Esophagus squamous epithelium (tissue), 5 donors: ENCODE measurements at places on chromosomes 16 and 17.

GRCh38 chr17:76447931-76448652, 4.9 kb downstream of the UBE2O start:
- no peak for DNase-seq

DNA sequence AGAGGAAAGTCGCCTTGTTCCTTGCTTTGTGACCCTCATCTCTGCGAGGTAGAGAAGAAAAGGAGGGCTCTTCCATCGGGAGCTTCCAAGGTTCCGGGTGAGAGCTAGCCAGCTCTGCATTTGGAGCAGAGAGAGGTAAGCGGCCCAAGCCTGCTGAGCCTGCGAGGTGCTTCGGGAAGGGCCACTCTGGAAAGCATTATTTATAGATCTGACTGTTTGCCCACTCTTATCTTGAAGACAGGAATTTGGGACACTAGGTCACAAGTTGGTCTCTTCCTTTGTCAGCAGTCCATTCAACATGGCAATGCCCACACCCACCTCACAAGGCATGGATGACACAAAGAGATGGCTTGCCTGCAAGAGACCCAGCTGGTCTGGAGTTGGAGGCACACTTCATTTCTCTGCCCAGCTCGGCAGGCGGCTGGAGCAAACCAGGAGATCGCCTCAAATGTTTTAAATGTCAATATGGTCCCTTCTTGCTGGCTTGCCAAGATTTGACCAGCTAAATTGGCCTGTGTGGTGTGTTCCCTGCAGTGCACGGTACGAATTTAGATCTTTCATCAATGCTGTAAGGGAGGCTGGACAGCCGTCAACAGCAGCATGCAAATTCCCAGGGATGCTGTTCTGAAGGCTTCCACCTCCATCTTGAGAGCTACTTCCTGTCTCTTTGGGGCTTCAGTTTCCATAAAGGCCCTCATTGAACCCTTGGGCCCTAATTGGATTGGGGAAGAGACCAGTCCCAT, 19.5 kb downstream of the CBX4 start:
- DNase-seq = no peak

GRCh38 chr16:71882505-71883167, 1.3 kb downstream of the ZNF821 start:
- DNase-seq = no peak

- DNase-seq = no peak
Observed at GRCh38 chr16:9670033-9670432, 512.2 kb downstream of the GRIN2A start.

- no peak for DNase-seq
Observed at GRCh38 chr17:62859146-62859545, 51.0 kb upstream of the MARCHF10 start.

DNA sequence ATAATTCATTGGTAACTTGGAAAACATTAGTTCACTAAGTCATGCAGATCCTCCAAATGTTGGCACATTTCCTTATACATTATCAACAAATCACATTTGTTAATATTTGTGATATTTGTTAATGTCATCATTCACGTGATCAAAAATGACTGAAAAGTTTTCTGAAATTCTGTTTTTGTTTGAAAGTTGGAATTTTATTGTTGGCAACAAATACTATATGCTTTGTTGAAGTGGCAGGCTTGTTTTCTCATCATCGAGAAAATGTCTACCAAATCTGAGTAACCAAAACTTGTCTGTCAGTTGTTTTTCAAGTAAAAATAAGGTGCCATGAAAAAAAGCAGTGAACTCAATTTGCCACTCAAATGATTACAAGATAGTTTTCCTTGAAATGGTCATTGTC, 62.8 kb downstream of the NACA2 start:
- no peak for DNase-seq

GRCh38 chr16:67608364-67608763, 36.6 kb upstream of the CARMIL2 start:
- DNase-seq = no peak

- DNase-seq = no peak
Observed at GRCh38 chr16:72876221-72876620, 171.7 kb downstream of the ZFHX3 start.

DNA sequence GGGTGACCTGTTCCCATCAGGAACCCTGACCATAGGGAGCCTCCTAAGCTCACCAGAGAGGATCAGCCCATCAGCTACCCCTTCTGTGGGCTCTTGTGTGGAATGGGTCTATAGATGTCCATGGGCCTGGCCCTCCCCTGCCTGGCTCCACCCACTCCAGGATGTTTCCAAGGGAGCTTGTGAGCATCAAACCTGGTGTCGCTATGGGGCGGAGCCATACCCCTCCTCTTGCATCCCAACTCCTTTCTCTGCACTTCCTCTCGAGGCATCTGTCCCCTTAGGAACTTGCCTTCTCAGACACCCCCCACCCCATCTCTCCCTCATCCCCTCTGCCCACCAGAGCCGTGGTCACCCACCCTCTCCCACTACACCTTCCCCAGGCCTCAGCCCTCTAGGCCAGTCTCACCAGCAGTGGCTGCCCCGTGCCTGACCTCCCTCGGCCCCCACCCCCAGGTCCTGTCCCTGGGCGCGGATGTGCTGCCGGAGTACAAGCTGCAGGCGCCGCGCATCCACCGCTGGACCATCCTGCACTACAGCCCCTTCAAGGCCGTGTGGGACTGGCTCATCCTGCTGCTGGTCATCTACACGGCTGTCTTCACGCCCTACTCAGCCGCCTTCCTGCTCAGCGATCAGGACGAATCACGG, 10.4 kb downstream of the KCNH6 start:
- DNase-seq = no peak
